Lower leg skin (tissue), 4 donors: ENCODE measurements at places on chromosomes 5 and 9. TPM values are rescaled to one million over a fixed set of nuclear protein-coding genes. Genes with fewer than 3 reads are reported as not detected.

The SPATA31E1 gene
- not detected for total RNA-seq

DNA sequence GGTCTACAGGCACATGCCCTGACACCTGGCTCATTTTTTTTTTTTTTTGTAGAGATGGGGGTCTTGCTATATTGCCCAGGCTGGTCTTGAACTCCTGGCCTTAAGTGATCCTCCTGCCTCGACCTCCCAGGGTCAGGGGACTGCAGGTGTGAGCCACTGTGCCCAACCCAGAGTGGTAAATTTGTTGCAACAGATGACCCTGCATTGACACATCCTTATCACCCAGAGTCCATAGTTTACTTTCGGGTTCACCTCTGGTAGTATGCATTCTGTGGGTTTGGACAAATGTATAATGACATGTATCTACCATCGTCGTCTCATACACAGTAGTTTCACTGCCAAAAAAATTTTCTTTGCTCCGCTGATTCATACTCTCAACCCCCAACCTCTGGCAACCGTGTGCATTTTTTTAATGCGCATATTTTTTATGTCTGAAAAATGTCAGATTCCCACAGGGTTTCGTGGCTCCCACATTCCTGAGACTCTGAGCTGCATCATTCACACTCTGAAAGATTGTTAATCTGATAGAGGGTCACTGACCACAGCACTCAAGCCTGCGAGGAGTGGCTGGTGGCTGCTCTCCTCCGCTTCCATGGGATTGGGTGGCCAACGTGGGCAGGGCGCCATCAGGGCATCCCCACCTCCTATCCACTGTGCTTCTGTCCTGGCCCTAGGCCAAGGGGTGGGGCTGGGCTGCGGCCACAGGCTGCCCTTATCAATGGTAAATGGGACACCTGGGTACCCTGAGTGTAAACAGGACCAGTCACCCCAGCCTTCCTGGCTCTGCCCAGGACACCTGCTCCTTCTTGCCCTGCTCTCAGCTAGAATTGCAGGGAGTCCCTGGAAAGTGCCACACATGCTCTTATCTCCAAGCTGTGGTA lies 9.6 kb downstream of the NDST1 start:
- no peak for DNase-seq

The SPINK6 gene
- total RNA-seq = not detected

- DNase-seq = no peak
Measured at GRCh38 chr5:21672911-21673310, 1180.2 kb downstream of the CDH12 start.

The FABP6 gene
- not detected for total RNA-seq

GRCh38 chr9:21993007-21993406 lies 1.2 kb downstream of the CDKN2A start:
- DNase-seq = no peak

The LRRC19 gene
- total RNA-seq = not detected

- DNase-seq = no peak
Measured at GRCh38 chr5:100889165-100889743, 13.8 kb downstream of the ST8SIA4 start.

GRCh38 chr9:122382901-122383850 lies 12.4 kb downstream of the PTGS1 start:
- no peak for DNase-seq
